ENCODE measurements at places on chromosomes 13 and 19. TPM values are rescaled to one million over a fixed set of nuclear protein-coding genes. Genes with fewer than 3 reads are reported as not detected.

ZSCAN1 gene
- not detected for total RNA-seq

PLPP2 gene
- total RNA-seq: 39.8 TPM

C5AR2 gene
- 0.53 TPM for total RNA-seq

PSG2 gene
- total RNA-seq: not detected

SYCN gene
- total RNA-seq: not detected

STOML3 gene
- not detected for total RNA-seq

LMTK3 gene
- total RNA-seq: 1.3 TPM

SBNO2 gene
- 22.8 TPM for total RNA-seq

RFPL4A gene
- total RNA-seq: not detected

GRCh38 chr19:39017026-39017425 lies 15.3 kb downstream of the FBXO27 start:
- no peak for DNase-seq

- DNase-seq: no peak
Observed at GRCh38 chr13:36084131-36084530, 47.1 kb downstream of the DCLK1 start.

DNA sequence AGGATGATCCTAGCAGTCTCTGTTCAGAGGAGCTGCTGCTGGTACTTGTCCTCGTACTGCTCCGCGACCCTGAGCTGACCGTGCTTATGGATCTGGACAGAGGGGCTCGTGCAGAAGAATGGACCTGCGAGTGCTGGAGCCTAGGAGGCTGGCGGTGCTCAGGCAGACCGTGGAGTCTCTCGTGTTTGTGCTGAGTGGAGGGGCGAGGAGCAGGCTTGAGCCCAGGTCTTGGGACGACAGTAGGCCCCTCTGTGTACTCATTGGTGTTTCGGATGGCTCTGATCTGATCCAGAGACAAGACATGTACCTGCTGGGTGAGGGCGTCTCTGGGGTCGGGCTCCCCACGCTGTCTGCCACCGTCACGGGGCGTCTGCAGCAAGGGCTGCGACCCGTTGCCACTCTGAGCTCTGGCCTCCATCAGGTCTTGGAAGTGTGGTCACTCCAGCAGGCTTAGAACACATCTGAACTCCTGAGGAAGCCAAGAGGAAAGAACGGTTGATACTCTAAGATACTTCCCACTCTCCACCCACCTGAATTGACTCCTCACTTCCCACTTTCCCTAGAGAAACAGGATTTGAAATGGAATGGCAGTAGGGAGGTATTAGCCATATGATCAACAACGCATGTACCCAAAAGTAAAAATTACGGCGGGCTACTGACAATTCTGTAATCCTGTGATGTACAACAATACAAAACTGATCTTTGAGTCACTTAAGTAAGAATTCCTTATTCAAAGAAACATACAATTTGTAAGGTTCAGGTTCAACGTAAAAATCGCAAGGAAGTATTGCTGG lies 3.4 kb downstream of the SPRY2 start:
- peak; percentile 20 for DNase-seq

GRCh38 chr13:96934889-96935489 lies 59.3 kb downstream of the OXGR1 start:
- DNase-seq: no peak

DNA sequence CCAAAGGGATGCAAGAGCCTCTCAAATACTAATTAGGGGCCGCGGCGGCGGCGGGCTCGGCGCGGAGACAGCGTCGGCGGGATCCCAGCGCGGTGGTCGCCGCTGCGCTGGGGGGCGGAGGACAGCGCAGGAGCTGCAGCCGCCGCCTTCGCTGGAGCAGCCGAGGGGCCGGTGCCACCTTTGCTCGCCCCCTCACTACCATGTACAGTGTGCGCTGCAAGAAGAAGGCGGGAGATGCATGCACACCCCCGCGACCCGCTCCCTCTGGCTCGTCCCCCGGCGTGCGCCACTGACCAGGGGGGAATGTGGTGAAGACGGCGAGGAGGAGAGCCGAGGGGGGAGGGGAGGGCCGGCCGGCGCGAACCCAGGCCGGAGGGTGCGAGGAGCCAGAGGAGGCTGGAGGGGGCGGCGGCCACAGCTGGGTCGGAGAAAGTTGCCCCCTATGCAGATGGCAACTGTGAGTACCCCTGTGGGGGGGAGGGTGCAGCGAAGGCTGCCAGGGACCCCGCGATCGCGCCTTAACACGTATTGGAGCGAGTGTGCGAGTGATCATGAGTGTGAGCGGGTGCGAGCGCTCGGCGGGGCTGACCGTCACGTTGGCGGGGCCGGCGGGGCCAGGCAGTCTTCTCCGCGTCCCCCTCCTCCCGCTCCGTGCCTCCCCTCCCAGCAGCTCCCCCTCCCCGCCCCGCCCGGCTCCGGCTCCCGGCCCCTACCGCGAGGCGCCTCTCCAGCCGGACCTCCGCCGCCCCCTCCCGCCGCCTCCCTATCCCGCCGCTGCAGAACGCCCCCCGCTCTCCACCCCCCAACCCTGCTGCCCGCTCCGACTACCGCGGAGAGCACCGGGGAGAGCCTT lies 808 bp downstream of the SLITRK5 start:
- DNase-seq: no peak

GRCh38 chr13:21326155-21327031 lies 132.7 kb downstream of the ZDHHC20 start:
- DNase-seq: peak; percentile 57

DNA sequence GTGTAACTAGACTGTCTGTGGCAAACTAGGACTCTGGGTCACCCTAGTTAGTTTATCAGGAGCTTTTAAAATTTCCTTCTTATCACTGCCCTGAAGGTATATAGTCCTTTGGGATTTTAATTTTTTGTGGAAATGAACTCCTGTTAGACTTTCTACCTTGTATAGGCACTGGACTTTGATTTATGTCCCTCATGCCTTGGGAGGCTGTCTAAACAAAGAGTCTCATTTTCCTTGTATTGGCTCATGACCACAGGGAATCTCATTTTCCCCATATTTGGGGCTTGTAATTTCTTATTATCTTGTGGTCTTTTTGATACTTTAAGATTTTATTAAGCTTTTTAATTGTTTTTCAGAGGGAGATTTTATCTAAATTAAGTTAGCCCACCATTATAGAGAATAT lies 21.4 kb downstream of the KCTD4 start:
- no peak for DNase-seq

GRCh38 chr13:28538932-28539331 lies 44.0 kb upstream of the FLT1 start:
- DNase-seq: no peak

DNA sequence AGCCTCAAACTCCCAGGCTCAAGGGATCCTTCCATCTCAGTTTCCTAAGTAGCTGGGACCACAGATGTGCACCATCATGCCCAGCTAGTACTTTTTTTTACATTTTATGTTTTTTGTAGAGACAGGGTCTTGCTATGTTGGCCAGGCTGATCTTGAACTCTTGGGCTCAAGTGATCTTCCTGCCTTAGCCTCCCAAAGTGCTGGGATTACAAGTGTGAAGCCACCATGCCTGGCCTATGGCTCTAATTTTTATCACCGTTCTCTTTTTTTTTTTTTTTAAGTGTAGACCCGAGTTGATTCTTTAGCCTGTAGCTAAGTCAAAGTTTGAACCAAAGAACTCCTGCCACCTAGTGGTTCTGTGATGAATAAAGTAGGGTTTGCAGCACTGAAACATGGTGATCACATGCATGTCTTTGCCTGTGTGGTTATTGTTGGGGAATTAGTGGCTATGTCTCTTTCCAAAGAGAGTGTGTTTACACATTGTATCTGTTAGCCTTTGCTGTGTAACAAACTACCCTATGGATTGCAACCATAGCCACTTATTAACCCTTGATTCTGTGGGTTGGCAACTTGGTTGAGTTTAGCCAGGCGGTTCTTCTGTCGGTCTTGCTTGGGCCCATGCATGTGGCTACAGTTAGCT lies 11.6 kb downstream of the NFILZ start:
- DNase-seq: peak; percentile 33

- DNase-seq: no peak
Observed at GRCh38 chr13:95547531-95548167, 4.9 kb upstream of the CLDN10 start.

GRCh38 chr13:88115976-88116375 lies 444.8 kb downstream of the SLITRK5 start:
- no peak for DNase-seq

DNA sequence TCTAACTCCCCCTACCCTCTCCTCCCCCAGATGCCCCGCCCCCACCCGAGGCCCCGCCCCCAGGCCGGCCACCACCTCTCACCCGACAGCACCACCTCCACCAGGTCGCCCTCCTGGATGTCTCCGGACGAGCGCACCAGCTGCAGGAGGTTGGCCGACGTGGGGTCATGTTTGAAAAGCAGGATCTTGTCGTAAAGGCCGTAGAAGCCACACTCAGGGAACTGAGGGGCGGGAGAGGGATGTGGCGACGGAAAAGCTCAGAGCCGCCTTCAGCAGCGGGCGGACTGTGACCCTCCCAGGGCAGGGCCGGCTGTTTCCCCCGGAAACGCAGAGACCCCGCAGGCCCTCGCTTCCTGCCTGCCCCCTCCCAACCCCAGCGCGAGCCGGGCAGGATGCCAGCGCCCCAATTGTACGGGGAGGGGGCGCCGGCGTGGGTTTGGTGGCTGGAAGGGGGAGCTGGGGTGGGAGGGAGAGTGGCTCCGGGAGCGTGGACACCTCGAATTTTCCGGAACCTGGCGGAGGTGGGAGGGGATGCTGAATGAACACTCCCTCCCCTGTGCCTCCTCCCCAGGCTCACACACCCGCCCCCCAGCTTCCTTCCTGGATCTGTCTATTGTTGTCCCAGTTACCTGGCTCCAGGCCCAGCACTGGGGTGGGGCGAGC lies 3.0 kb downstream of the PRKD2 start:
- peak; percentile 79 for DNase-seq

DNA sequence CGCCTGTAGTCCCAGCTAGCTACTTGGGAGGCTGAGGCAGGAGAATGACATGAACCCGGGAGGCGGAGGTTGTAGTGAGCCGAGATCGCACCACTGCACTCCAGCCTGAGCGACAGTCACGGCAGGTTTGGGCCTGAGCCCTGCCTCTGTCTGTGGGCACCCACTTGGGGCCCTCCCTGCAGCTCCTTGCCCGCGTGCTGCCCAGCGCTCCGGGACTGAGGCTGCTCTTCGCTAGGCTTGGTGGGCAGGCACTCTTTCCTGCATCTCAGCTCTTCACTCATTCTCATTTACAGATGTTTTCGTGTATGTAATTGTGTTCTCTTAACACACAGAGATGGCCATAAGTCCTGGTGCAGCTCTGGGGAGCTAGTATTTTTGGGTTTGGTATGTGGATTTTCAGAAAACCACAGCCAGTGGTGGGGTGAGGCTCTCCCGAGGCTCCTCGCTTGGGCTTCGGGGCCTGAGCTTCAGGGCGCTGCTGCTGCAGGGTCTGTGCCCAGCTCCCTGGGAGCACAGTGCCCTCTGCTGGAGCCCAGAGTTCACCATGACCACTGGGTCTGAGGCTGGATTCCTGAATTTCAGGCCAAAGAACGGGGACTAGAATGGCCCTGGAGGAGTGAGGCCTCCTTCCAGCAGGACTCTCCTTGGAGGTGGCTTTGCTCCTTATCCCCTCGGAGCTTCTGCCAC lies 15.2 kb downstream of the UPF1 start:
- DNase-seq: peak; percentile 58
